Stimulated activated CD4-positive, alpha-beta T cell treated with anti-CD3 and anti-CD28 coated beads, Interleukin-1b, Interleukin-23, amount 100 ng/mL, for 1 hour (primary cell): ENCODE measurements at places on chromosomes 2 and 18.

- DNase-seq: no peak
These were observed 51.0 kb downstream of the ABI2 start for GRCh38 chr2:203379156-203379555.

- no peak for DNase-seq
These were observed 18.6 kb downstream of the ARL4C start for GRCh38 chr2:234478121-234478858.

DNA sequence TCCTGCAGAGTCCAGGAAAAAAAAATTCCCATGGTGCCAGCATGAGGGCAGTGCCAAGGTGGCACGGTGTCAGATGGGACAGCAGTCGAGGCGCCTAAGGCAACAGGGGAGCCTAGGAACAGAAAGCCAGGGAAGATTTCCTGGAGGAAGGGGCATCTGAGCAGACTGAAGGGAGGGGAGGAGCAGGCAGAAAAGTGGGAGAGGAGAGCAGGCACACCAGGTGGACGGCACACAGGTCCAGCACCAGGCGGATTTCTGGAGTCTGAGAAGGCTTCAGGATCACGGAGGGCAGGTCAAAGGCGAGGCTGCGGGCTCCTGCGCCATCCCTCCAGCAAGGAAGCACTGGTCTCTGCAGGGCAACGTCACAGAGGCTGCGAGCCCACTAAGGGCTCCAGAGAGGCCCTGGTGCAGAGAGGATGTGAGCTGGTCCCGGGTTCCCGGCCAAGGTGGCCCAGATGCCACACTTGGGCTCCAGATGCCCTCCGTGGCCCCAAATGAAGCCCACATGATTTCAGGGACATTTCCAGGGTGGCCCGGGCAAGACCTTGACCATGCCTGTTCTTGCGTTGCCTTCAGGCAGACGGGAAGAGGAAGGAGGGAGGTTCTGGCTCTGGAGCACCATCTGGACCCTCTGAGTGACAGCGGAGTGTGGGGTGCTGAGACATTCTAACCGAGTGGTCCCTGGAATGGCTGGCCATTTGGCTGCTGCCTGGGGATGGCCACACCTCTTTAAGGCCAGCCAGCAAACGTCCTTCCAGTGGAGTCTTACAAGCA, 4.1 kb downstream of the HS6ST1 start:
- DNase-seq: no peak

DNA sequence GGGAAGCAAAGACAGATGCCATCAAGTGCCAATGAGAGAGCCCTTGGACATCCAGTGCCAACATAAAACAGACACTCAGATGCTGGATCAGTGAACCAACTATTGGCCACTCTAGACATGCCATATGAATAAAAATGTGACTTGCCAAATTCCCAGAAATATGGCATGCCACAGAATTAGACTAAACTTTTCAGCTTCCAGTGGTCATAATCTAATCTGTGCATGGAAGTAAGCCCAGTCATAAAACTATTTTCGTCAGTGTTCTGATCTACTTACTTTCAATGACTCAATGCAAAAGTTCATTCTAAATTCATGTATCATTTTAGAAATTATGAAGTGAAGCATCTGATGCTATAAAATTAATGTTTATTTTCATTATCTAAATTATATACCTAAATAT, 1506.2 kb upstream of the NXPH2 start:
- no peak for DNase-seq

DNA sequence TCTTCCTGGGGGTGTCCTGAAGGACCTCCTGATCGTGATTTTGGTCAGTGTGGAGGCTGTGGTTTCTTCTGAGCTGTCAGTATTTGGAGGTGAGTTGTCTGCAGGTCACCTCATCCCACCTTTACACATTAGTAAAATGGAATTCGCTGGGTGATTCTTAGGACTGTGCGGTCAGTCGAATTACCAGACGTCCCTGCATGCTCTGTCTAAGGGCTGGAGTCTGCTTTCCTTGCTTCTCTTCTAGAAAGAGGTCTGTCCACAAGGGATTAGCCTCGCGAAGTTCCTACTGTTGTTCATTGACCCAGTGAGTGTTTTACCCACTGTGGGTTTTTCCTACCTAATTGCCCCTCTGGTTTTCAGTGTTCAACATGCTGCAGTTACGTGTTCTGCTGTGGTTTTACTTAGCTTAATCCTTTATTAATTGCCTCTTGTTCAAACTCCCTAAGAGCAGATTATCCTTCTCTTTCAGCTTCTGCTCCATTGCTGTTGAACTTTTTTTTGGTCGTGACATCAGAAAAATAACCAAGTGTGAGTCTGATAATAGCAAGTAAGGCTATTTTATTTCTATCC, 183.4 kb downstream of the NEDD4L start:
- no peak for DNase-seq

GRCh38 chr18:6752202-6752860, 22.8 kb downstream of the ARHGAP28 start:
- DNase-seq: no peak

- DNase-seq: no peak
These were observed 1262.5 kb upstream of the CDH2 start for GRCh38 chr18:29439398-29439797.
